ENCODE measurements at places on chromosomes 5 and 9. TPM values are rescaled to one million over a fixed set of nuclear protein-coding genes. Genes with fewer than 3 reads are reported as not detected.

- no peaks in the 10 kb centered on the region for H3K36me3 ChIP-seq
- no peaks in the 10 kb centered on the region for H3K27me3 ChIP-seq
- no peaks in the 10 kb centered on the region for H3K4me1 ChIP-seq
Observed at GRCh38 chr5:16025681-16026080, 153.9 kb downstream of the MARCHF11 start.

DNA sequence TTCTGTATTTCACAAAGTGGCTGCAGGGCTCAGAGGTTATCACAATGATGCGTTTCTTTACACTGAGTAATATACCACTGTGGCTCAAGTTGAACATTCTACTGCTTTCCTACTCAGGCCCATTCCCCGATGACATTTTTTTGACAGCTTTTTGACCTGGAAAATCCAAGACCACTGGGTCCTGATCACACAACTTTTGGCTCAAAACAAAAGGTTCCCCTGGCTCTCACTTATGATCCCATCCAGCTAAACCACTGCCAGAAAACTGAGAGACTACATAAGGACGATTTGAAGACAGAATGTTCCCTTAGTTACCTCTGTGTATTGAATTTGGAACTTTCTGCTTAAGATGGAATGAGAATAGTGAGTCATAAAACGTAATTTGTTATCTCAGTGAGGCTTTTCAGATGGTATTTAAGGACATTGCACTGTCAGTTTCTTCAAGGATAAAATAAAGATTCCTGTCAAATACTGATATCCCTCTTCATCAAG is 78.0 kb upstream of the FBXL7 start:
- DNase-seq, result no peak
- peaks cover 38% of the 10 kb centered on the region for H3K27me3 ChIP-seq
- H3K36me3 ChIP-seq, result no peaks in the 10 kb centered on the region
- no peaks in the 10 kb centered on the region for H3K4me1 ChIP-seq

GRCh38 chr5:71882826-71883741 is 164.0 kb downstream of the CARTPT start:
- no peak overlapping the region for H3K27ac ChIP-seq
- no peak for DNase-seq
- H3K27me3 ChIP-seq, result no peaks in the 10 kb centered on the region
- H3K4me1 ChIP-seq, result no peaks in the 10 kb centered on the region
- no peak overlapping the region for H3K4me3 ChIP-seq
- H3K36me3 ChIP-seq, result no peaks in the 10 kb centered on the region

The SLC6A7 gene
- not detected for total RNA-seq

DNA sequence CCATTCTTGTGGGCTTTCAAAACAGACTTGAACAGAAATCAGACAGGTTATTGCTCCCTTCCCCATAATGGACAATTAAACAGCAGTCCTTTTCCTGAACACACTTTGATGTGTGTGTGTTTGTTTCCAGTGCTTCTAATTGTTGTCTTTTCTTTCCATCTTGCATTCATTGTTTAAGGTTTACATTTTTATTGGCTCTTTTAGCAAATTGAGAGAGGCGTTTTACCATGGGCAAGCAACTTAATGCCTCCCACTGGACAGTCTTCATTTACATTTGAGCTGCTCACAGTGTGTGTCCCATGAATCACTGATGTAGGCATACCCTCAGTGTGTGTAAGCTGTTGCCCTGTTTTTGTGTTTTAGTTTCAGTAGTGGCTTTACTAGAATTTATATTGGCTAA is 25.0 kb downstream of the WDR36 start:
- H3K36me3 ChIP-seq, result peaks cover 81% of the 10 kb centered on the region
- H3K27me3 ChIP-seq, result no peaks in the 10 kb centered on the region
- peak overlapping the region; percentile 12 for H3K27ac ChIP-seq
- no peak overlapping the region for H3K4me3 ChIP-seq
- no peak for DNase-seq

The OLFM1 gene
- not detected for total RNA-seq
